ENCODE measurements at places on chromosomes 3 and 15. TPM values are rescaled to one million over a fixed set of nuclear protein-coding genes. Genes with fewer than 3 reads are reported as not detected.

SHF gene
- 2.8 TPM for total RNA-seq

DNA sequence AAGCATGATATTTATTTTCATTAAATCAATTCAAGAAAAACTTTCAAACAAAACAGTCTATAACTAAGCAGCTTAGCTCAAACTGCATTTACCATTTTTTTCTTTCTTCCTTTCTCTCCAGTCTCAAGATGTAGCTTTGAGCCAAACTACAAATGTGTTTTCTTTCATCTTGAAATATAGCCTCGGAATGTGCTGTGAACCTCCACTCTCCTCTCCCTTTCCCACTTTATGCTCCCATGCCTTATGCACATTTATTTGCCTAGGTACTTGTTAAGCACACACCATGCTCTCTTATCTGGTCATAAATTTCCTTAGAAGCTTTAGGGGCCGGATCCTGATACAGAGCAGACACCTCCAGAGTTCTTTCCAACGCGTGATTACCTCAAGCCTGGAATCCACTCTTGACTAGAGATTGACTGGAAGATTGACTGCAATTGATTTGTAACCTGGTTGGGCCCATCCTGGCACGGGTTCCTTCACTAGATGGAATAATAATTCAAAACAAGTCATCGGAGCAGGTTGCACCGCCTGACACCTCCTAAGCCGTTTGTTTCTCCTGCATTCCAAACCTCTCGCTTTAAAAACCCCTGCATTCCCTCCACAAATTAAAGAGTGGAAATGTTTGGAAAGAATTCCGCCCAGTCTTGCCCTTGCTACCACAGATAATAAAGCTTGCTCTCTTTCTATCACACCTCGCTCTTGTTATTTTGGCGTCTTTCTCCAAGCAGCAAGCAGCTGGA lies 344.7 kb downstream of the CHL1 start:
- DNase-seq = no peak

GRCh38 chr15:92920595-92921161 lies 20.6 kb downstream of the CHD2 start:
- DNase-seq = no peak

GRCh38 chr3:52004163-52004787 lies 8.6 kb upstream of the RPL29 start:
- no peak for DNase-seq

TIGIT gene
- total RNA-seq = not detected

DNA sequence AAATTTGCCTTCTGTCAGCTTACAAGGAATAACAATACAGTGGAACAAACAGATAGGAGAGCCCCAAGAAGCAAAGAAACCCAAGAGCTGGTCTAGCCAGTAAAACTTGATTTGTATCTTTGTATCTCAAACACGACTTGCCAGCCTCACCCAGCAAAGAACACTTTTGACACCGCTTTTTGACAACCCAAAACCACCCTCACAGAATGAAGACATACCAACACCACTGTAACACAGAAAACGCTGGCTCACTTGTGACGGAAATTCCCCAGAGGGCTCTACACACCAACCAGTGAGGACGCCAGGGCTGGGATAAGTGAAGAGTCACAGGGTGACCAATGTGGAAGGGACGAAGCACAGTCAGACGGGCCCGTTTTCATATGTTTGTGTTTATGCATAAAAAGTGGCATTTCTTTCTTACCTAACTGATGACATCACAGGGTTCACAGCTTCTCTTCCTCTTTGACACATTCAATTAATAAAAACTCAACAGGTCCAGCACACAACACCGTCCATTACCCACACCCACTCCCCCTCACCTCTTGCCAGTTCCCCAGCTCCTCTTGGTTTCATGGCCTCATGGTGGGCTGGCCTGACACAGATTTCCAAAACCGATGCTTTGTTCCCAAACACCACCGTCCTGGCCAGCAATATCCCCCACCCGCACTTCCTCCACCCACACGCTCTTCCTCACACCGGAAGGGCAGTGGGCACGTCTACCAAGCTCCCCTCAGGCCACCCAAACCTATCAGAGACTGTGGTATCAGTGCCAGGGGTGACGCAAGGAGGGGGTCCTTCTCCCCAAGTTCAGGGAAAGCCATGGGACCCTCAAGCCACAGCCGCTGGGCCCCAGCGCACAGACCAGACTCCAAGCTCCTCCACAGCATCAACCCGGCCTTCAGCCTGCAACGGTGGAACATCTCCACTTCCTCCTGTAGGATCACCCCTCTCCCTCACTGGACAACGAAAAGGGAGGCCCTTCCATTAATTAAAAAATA lies 94.2 kb downstream of the ADAMTS17 start:
- no peak for DNase-seq

GRCh38 chr15:60740787-60741354 lies 261.9 kb upstream of the ICE2 start:
- no peak for DNase-seq

DNA sequence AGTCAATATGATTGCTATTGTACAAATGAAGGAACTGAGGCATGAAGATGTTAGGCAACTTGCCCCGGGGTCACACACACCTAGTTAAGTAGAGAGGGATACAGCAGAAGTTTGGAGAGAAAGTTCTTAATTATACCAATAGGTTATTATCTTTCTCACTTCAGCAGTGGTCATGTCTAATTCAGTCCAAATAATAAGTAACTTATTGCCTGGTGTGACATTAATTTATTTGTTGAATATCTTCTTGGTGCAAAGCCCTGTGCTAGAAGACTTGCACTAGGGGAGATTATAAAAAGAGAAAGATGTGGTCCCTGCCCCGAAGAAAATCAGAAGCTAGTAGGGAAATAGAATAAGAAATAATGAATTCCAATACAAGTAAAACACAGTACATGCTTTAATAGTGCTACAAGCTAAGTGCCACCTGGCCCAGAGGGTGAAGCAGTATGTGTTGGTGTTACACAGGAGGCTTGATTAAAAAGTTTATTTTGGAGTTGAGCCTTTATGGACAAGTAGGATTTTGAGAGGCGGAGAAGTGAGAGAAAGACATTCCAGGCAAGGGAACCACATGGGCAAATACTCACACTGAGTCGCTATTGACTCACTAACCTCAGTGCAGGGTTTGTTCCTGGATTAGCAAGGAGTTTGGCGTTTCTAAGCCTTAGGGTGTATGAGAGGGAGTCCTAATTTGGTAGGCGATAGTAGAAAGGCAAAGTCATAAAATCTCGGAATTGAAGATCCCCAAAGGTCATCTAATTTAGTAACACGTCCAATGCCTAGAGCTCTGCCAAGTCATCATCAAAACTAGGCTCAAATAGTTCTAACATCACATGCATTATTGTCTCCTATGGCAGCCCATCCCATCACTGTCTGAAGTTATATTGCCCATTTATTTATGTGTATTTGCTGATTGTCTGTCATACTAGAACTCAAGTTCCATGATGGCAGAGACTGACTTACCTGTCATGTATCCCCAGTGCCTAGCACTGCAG lies 19.2 kb upstream of the GSK3B start:
- DNase-seq = no peak

GOLGA8S gene
- total RNA-seq = 0.06 TPM

- no peak for DNase-seq
These were observed 256.9 kb downstream of the SQOR start for GRCh38 chr15:45891766-45892165.

- no peak for DNase-seq
These were observed 232.5 kb upstream of the TBL1XR1 start for GRCh38 chr3:177429771-177430170.

GRCh38 chr3:177290633-177291032 lies 93.4 kb upstream of the TBL1XR1 start:
- no peak for DNase-seq

- no peak for DNase-seq
These were observed 251.5 kb downstream of the PLCL2 start for GRCh38 chr3:17136136-17136721.

DNA sequence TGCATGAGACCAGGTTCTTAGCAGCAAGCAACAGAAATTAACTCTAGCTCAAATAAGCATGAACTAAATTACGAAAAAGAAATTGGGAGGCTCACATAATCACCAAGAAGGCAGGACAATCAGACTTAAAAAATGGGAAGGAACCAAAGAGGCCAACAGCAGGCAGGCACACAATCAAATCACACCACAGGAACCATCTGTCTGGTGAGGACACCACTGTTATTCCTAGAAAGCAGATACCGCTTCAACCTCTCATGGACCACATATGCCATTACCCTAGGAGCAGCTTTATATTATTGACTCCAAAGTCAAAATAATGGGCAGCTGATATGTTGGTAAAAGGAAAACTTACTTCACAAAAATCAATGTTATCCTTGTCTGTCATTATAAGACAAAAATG lies 51.6 kb downstream of the SUCLG2 start:
- DNase-seq = no peak

- DNase-seq = no peak
These were observed 315.7 kb downstream of the MAGI1 start for GRCh38 chr3:65723011-65723410.

- no peak for DNase-seq
These were observed 31.7 kb downstream of the GPR149 start for GRCh38 chr3:154398084-154398967.

PLAAT1 gene
- total RNA-seq = 5.2 TPM

- DNase-seq = no peak
These were observed 59.0 kb downstream of the MAGI1 start for GRCh38 chr3:65979731-65980130.

- no peak for DNase-seq
These were observed 32.5 kb downstream of the RSL24D1 start for GRCh38 chr15:55164284-55164683.

Data from glomerular endothelial cell (primary cell).